RPMI8226 (cell line): ENCODE measurements at places on chromosomes 5 and 9.
A peak's percentile ranks its signal among the peaks of the same experiment; 100 is the strongest.

- DNase-seq: no peak
Observed at GRCh38 chr9:110251212-110251611, 5.1 kb downstream of the TXN start.

DNA sequence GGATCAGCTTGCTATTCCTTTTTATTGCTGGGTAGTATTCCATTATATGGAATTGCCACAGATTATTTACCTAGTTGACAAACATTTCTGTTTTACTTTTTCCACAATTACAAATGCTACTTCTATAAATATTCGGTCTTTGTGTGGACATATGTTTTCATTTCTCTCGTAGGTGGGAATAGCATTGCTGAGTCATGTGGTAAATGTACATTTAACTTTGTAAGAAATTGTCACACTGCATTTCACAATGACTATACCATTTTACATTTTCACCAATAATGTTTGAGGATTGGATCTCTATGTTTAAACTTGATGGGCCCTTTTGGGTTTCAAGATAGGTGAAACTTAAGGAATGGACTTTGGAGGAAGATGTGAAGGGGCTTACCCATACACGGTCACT lies 19.7 kb downstream of the RAI14 start:
- no peak for DNase-seq

- DNase-seq: no peak
Observed at GRCh38 chr9:125821078-125821477, 73.9 kb downstream of the PBX3 start.

DNA sequence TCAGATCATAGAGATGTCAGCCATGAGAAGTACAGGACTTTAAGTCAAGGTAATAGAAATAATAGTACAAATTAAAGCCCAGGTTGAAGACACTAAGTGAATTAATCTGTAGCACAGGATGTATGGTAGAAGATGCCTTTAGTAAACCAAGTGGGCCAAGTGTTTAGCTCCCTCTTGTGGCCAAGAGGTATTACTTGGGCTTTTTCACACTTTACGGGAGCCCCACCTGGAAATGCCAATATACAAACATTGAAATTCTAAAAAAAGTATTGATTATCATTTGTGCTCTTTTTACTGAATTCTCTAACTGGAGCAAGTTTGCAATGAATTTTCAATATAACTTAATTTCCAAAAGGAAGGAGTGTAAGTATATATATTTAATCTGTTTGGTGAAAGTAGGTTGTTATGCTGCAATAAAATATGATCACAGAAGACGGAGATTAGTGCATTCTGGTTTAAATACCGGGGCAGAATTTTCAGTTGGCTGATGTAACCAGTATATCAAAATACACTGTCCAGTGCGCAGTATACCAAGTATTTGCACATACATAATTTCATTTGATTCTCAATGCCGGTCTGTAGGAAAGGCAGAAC lies 84.7 kb downstream of the PARP8 start:
- peak; percentile 76 for DNase-seq

- DNase-seq: no peak
Observed at GRCh38 chr5:4023753-4024335, 428.2 kb downstream of the IRX1 start.

DNA sequence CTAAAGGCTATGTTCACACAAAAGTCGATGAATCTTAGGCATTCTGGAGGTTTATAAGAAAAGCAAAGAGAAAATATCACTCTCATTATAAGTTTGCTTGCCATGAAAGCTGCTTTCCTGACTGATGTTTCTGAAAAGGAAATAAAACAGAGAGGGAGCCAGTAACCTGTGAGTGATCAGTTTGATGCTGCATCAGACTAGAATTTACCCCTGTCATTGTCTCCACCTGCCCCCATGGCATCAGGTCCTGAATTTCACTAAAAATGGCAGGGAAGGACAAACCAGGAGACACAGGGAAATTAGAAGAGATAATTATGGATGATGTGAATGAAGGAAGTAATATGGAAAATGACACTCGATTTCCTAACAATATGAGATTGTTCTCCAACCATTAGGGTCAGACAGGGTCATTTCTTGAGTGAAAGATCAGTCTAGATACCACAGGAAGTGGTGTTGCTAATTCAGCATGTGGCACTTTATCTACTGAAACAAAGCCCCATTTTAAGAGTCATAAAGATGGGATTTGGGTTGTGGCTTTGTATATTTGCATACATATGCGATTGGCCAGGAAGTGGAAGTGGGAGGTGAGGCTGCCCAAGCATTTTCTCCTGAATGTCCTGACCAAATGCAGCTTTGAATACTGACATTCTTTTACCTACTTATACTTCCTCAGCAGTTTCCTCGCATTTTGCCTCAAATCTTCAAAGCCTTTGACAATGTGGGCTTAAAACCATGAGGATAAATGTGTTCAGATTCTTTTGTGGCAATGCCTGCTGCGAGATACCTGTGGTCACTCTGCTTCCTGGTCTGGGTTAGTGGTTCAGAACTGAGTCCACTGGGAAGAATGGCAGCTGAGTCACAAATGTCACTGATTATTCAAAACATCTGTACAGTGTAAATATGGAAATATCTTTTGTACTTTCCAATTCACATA lies 29.7 kb downstream of the MEGF10 start:
- DNase-seq: no peak

GRCh38 chr9:91951944-91952520 lies 2.0 kb upstream of the ROR2 start:
- DNase-seq: no peak

GRCh38 chr9:134491856-134492255 lies 149.7 kb upstream of the COL5A1 start:
- DNase-seq: no peak

DNA sequence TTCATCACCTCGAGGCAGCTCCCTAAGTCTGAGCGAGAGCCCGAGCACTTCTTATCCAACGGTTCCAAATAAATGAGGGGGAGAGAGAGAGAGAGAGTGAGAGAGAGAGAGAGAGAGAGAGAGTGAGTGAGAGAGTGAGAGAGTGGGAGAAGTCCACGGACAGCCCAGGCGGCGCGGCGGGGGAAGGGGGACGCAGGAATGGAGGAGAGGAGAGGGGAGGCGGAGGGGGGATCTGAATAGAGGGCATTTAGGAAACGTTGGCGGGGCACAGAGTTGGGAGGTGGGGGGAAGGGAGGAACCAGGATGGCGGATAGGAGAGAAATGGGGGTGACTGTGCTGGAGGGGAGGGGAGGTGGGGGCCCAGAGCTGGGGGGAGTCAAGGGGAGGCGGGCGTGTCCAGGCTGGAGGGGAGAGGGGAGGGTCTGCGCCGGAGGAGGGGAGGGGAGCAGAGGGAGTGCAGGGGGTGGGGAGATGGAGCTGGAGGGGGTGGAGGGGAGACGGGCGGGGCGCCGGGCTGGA lies 398 bp upstream of the BASP1 start:
- no peak for DNase-seq

GRCh38 chr9:85994191-85994590 lies 53.2 kb downstream of the NAA35 start:
- no peak for DNase-seq

- no peak for DNase-seq
Observed at GRCh38 chr5:80268916-80269315, 13.1 kb upstream of the SERINC5 start.

DNA sequence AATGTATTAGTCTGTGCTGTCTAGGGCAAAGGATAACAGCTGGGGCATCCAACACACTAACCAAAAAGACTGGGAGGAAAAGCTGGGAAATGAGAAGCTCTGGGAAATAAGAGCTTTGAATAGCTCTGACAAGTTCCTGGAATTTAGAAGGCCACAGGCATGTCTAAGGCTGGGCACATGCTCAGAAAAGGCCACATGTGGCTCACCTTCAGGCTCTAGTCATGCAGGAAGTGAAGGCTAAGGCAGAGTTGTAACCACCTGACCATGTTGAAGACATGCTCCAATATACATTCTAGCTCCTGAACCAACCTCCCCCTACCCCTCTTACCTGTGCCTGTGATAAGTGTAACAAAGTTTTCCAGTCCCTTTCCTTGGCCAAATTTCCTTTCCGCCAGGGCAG lies 31.7 kb downstream of the CLTA start:
- DNase-seq: no peak

DNA sequence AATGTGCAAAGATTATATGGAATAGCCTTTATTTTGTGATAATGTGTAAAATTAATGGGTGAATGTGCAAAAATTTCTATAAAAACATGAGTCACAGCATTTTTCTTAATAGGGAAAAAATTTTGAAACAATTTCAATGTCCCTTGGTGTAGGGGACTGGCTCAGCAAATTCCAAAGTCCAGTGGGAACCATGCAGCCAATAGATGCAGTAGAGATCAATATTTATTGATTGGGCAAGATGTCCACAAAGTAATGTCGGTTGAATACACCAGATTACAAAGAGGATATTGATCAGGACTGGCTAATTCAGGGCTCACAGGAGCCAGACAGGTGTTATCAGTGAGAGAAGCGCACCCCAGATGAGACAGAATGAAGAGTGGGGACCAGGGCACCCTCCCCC lies 62.5 kb downstream of the AMBP start:
- DNase-seq: no peak

DNA sequence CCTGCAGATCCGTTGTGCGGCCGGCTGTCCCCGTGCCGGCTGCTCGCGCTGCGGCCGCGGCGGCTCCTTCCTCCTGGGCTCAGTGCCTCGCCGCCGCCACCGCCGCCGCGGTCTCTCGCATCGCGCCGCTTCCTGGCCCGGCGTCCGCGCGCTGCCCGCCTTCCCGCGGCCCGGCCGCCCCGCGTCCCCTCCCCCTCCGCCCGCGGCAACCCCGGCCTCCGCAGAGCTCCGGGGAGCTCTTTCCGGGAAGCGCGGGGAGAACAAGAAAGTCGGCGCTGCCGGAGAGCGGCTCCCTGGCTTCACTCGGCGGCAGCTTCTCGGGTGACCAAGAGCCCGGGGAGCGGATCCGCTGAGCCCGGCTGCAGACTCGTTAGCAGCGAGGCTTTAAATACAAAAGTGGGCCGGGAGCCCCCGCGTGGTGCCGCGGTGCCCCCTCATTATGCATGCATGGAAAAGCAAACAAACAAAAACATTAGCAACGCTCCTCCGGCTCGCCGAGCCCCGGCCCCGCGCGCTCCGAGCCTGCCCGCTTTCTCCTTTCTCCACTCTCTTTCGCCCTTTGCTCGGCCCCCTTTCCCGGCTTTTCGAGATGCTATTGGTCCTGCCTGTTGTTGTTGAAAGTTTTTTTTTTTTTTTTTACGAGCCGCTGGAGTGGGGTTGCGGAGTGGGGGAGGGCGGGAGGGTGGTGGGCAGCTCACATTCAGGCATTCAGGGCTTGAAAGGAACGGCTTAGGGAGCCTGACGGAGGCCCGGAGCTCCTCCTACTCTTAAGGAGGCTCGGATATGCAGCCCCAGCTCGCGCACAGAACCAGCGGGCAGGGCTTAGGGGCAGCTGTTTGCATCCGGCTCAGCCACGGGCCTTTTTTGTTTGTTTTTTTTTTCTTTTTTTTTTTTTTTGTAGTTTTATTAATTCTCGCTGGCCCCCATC lies at the start of gene GAS1:
Gene GAS1 (minus strand): TSS at position 361 of the 928 bp plus-strand sequence. CDS start 727 bp downstream, outside the sequence.
- peak; percentile 78 for DNase-seq

DNA sequence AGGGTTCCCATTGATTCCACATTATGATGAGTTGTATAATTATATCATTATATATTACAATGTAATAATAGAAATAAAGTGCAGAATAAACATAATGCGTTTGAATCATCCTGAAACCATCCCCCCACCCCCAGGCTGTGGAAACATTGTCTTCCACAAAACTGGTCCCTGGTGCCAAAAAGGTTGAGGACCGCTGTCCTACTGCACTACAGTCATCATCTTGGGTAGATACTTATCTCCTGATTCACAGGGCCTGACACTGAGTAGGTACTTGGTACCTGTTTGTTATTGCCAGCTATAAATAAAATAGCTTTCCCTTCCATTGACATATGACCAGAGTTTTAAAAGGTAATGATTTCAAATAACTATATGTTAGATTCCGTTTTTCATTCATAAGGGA lies 25.6 kb downstream of the ANP32B start:
- DNase-seq: no peak

DNA sequence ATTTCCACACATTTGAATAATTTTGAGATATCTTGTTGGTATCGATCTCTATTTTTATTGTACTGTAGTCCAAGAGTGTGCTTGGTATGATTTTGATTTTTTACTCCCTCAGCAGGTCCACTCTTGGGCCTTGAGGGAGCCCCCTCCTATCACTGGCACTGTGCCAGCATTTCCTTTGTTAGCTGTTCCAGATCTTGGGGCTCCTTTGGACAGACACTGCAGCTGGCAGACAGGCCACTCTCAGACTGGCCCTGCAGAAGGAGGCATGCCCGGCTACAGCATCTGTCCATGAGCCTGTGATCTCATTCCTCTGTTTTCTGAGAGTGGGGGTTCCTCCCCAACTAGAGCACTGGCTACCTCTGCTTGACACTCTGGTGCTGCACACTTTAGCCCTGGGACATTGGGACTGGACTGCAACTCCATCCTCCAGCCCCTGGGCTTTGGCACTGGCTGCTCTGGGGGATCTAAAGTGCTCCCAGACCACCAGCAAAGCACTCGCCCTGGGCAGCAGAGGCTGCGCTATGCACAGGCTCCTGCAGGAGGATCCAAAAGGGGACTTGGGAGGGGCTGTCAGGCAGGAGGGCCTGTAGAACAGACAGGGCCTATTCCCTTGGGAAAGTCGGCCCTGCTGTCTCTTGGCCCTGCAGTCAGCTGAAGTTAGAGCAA lies 271.3 kb upstream of the DMAC1 start:
- no peak for DNase-seq
